ENCODE measurements at places on chromosomes 7 and 10.
A peak's percentile ranks its signal among the peaks of the same experiment; 100 is the strongest.

DNA sequence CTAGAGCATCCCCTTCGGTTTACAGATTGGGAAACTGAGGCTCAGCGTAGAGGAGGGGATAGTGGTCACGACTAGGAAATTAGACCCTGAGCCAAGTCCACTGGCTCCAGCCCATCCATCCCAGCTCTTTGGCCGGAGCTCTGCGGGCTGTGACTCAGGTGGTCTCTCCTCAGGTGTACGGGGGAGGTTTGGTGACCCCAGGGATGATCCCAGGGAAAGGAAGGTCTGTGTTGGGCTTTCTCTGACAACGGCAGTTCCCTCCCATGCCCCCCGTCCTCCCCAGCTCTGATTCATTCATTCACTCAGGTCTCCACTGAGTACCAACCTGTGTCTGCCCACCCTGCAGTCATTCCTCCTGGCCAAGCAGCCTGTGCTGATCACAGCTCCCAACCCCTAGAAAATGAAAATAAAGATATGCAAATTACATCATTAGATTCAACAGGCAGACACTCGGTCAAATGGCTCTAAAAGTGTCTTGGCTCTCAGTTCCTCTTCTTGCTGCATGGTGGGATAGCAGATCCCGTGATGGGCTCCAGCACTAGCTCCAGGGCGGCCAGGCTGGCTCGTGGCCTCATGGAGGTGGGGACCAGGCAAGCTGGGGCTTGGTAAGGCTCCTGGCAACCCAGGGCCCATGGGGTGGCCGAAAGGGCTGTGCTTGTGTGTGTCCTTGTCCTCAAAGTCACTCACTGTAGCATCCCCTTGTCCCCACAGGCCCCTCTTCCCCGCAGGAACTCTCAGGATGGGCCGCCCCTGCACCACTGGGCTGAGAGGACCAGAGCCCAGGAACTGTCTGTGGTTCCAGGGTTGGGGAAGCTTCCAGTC is 37.8 kb downstream of the CLRN3 start:
- no peak for DNase-seq

DNA sequence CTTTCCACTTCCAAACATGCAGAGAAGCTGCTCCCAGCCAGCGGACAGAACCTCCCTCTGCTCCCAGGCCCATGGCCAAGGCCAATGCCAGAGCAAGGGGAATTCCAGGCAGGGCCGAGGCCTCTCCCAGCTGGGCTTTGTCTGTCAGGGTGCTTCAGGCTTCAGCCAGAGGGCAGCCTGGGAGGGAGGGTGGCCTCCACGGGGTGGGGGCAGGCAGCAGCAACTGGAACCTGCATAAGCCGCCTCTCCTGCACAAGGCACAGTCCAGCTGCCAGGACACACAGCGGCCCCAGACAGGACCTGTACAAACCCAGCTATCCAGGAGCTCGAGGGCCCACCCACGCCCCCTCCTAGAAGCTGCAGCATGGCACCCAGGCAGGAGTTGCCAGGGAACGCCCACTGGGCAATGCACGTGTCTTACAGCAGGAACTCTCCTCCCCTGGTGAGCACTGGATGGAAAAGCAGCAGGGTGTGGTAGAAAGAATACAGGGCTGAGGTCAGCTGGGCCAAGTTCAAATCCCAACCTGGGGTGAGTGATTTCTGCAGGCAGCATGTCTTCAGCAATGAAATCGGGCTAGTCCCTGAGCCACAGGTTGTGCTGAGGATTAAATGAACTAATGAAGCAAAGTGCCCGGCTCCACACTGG is 7.6 kb downstream of the FAM53B start:
- DNase-seq, result peak; percentile 66

DNA sequence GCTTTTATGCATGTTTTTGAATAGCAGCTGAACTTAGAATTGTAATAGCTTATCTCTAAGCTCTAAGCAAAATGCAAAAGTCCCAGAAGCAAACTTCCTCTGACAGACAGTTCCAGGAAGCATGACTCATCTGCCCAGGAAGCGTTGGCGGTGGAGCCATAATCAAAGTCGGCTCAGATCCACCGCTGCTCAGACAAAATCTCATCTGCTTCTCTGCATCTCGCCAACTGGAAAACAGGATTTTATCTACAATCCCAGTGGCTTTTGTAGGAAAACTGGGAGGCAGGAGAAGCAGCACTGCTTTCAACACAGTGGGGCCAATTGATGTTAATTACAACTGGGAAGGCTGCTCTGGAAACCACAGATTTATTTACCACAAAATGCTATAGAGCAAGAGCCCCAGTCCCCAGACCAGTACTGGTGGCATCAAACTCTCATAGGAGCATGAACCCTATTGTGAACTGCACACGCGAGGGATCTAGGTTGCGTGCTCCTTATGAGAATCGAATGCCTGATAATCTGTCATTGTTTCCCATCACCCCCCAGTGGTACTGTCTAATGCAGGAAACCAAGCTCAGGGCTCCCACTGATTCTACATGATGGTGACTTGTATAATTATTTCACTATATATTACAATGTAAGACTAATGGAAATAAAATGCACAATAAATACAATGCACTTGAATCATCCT is 99.9 kb downstream of the CUBN start:
- no peak for DNase-seq

DNA sequence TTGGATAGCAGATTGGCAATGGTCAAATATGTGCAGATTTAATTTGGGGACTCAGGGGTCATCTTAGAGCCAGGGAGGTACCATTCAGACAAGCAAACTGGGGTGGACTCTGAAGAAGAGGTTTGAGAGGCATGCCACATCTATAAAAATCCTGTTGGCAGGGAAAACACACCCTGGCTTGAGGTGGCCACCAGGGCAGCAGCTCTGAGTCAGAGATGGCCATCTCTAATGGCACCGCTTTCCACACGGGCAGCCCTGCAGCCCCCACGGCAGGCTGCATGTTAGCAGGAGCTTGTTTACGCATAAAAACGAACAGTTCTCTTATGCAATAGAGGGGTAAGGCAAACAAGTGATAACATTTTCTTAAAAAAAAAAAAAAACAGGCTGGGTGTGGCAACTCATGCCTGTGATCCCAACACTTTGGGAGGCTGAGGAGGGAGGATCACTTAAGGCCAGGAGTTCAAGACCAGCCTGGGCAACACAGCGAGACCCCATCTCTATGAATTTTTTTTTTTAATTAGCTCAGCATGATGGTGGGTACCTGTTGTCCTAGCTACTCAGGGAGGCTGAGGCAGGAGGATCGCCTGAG is 14.9 kb downstream of the DLG5 start:
- DNase-seq, result no peak

DNA sequence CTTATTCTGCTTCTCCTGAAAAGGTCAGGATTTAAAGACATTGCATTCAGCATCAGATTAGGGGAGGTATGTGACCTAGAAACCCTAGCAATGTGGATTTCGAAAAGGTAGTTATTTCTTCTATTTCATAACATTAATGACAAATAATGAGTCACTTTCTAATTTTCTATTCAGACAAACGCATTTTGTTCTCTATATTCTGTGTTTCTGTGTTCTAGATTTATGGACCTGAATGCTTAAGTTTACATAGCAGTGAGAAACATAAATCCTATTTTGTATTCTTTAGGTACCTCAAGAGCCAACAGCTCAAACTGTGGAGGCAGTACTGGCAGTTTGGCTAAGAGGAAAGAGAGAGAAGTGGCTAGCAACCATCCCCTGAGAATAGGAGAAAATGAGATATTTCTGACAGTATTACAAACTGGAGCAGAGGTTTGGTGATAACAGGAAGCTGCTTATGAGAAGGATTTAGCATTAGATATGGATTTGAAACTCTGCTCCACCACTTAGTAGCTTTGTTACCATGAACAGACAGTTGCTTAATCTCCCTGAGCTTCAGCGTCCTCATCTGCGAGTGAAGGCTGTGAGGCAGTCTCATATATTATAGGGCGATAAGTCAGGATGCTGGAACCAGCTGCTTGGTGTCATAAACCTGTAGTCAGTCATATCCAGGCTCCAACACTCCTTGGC is 28.2 kb downstream of the CDK14 start:
- DNase-seq, result no peak

- DNase-seq, result no peak
Measured at GRCh38 chr7:40463446-40463845, 328.6 kb downstream of the SUGCT start.

DNA sequence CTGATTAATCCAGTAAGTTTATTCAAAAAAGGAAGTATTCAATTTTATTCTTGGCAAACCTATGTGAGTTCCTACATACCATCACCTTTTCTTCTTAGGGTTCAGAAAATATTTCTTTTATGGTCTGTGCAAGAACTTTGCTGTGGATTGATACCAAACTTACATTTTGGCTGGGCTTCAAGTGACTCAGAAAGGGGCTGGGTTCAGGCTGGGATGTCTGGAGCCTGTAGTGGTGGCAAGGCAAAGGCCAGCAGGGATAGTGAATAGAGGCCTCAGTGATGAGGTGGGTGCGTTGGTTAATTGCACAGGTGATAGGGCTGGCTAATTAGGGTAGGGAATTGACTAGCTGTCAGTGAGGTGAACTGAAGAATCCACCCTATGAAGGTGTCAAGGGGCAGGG is 40.2 kb upstream of the ATXN7L1 start:
- no peak for DNase-seq

DNA sequence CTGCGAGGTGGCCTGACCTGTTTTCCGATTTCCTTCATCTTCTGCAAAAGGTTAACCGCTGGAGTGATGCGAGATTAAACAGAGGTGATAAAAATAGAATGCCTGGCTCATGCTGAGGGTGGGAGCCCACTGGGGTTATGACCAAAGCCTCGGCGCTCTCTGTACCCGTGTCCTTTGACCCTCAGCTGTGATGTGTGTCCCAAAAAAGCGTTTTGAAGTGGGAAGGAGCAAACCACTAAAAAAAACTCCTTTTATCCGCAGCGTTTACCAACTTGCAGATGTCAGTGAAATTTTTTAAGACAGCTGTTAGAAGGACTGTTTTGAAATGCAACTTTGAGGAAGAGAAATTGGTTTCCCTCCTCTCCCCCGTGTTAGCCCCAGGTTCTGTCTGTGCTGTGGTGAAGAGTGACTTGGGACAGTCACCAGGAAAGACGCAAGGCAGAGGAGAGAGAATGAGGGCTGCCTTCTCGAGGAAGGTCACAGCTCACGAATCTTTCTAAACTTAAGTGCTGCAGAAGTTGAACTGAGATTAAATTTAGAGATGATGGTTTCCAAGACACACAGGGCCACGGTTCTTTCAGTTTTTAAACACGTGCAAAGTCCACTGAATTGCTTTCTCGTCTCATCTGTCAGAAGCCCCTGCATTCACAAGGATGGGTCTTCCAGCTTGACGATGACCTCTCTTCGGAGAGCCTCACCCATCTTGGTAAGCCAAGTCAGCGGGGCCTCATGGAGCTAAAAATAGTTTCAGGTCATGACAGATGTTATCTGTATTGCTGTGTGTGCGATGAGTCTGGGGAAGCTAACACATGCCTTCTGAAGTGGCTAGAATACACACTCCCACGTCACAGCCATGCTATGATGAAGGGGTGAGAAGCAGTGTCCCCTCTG is 27.6 kb downstream of the AMZ1 start:
- no peak for DNase-seq

DNA sequence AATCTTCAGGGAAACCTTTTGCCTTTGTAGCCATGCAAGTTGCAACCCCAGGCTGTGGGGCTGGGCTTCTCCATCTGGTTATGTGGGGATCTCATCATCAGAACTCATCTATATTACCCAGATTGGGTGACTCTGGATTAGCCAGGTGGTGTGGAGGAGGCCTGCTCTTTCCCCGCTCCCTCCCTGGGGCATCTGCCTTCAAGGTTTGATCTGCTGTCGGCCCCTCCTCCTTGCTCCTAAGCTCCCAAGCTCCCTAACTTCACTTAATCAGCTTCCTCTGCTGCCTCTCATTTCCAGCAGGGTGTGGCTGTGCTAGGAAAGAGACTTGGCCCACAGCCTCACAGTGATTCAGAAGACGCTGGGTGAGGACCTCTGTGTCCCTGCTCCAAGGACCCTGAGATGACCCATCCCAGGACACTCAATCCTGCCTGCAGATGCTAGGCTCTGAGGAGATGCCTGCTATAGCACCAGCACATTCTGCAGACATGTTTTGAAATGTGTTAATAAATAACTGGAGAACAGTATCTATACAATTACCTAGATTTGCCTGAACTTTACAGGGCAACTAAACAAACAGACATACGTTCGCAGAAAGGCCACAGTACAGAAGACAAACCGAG is 392.1 kb upstream of the PODXL start:
- no peak for DNase-seq

GRCh38 chr7:28941633-28942032 is 16.5 kb downstream of the TRIL start:
- no peak for DNase-seq

- no peak for DNase-seq
Measured at GRCh38 chr7:16914771-16915170, 33.0 kb upstream of the AGR3 start.

GRCh38 chr10:29257106-29257783 is 31.6 kb upstream of the LYZL1 start:
- DNase-seq, result no peak

DNA sequence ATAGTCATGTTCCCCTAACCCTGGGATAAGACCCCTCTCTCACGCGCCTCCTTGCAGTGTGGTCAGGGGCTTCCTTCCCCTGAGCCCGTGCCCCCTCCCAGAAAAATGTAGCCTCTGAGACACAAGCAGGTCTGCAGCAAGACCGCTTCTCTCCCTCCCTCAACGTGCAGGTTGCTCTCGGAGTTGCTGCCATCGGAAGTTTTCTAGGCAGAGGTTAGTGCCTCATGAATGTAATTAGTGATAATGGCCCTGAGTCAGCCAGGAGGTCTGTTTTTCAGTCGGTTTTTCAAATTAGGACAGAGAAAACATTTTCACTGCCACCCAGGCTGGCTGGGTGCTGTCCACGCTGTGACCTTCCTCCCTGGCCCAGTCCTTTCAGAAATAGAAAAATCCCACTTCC is 43.2 kb upstream of the PRLHR start:
- no peak for DNase-seq

DNA sequence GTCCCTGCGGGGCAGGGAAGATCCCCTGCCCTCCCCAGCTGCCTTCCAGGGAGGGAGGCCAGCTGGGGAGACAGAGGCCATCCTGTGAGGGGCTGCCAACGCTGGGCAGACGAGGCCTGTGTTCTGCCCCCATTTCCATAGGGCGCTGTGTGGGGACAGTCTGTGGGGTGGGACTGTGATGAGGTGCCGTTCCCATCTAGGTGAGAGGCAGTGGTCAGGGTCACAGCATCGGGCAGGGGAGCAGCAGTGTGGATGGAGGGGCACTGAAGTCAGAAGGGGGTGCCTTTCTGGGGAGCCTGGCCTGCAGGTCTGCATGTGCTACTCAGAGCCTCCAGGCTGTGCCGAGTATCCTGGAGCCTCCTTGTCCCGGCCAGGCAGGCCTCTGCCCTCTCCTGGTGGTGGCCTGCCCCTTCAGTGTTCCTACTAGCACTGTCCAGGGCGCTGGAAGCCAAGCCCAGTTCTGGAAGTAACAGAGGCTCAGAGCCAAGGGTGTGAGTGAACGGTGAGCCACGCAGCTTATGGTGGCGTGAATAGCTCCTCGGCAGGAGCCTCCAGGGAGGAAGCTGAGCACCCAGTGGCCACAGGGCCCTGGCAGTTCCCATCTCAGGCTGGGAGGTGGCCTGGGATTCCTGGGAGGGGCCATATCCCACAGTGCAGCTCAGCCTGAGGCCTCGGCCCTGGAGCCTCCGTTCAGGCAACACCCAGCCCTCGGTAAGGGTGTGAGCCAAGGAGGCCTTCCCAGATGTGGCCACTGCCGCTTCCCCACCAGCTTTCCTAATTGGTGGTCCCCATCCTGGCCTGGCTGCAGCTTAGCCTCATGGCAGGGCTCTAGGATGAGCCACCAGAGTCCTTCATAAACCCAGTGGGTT is 23.3 kb upstream of the CSGALNACT2 start:
- no peak for DNase-seq

Data from NCI-H1417 (cell line).